ENCODE measurements at places on chromosomes 7 and 10.

DNA sequence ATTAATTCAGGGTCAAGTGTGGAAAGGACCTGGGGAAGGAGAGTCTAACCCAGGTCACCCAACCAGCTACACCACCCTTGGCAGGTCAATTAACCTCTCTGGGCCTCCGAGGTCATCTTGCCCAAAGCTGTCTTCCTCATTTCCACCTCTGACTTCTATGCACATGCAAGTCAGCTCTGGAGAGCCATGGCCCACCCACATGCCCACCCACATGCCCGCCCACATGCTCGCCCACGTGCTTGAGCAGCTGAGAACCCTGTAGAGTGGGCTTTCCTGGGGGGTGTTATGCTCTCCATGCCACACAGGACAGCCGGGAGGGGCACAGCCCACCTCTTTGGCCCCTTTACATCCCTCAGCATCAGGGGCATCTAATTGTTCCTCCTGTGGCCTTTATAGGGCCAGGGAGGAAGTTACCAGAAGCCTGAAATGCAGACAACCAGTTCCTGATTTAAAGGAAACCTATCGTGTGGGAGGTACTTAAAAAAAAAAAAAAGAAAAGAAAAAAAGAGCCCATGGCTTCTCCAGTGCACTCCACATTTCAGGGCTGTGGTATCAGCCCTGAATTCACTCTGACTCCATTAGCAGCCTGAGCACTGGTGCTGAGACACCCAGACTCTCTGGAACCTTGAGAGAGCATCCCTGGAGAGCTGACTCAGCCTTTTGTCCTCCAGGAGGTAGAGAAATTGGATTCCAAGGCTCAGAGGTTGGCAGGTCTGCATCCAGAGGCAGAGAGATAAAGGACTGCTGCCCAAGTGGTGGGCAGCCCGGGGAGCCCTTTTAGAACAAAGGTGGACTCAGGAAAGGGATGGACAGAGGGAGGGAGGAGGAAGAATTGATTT, 176.2 kb upstream of the ZMIZ1 start:
- DNase-seq = no peak

GRCh38 chr7:80312139-80312661, 177.6 kb downstream of the GNAI1 start:
- no peak for DNase-seq

GRCh38 chr7:22786290-22786932, 36.2 kb downstream of the TOMM7 start:
- no peak for DNase-seq

- no peak for DNase-seq
Observed at GRCh38 chr10:86956195-86956847, 1.1 kb downstream of the MMRN2 start.

- no peak for DNase-seq
Observed at GRCh38 chr10:16030562-16030961, 170.3 kb upstream of the MINDY3 start.

DNA sequence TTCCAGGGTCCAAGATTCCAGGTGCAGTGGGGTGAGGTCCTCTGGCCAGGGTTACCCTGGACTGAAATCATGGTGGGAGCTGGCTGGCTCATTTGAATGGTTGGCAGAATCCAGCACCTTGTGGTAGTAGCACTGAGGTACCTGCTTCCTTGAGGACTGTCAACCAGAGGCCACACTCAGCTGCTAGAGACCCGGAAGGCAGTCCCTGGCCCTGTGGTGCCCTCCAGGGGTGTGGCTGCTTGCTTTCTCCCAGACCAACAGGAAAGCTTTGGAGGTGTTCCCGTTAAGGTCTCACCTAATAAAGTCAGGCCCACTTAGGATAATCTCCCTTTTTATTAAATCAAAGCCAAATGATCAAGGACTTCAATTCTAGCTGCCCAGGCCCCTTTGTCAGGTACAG, 107.7 kb upstream of the GDF10 start:
- DNase-seq = no peak

- no peak for DNase-seq
Observed at GRCh38 chr7:37045681-37046179, 321.4 kb upstream of the AOAH start.

DNA sequence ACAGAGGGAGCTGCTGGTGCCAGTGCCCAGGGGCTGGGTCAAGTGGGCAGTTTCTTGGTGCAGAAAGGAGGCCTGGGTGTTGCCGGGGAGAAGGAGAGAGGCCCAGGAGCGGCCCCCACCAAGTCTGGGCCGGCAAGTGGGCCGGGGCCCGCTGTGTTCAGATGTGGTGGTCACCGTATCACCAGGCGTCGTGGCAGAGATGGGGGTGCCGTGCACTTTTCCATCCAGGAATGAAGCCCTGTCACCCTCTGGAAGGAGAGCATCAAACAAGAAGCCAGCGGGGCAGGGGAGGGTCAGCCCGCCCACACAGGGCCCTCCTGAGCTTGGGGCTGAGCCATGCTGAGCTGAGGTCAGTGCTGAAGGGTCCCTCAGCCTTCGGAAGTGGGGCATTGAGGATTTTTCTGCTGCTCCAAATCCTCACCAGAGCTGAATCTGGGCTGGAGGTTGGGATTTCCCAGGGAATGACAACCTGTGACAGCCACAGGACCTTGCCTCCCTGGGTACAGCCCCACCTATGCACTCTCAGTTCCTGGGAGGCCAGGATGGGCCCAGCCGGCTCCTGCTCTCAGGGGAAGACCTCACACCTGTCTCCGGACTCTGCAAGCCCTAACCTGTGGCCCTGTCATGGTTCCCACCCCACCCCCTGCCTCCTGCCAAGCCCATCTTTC, 27.9 kb upstream of the INPP5A start:
- DNase-seq = no peak

GRCh38 chr10:71294091-71294561, 24.9 kb upstream of the SLC29A3 start:
- DNase-seq = no peak

DNA sequence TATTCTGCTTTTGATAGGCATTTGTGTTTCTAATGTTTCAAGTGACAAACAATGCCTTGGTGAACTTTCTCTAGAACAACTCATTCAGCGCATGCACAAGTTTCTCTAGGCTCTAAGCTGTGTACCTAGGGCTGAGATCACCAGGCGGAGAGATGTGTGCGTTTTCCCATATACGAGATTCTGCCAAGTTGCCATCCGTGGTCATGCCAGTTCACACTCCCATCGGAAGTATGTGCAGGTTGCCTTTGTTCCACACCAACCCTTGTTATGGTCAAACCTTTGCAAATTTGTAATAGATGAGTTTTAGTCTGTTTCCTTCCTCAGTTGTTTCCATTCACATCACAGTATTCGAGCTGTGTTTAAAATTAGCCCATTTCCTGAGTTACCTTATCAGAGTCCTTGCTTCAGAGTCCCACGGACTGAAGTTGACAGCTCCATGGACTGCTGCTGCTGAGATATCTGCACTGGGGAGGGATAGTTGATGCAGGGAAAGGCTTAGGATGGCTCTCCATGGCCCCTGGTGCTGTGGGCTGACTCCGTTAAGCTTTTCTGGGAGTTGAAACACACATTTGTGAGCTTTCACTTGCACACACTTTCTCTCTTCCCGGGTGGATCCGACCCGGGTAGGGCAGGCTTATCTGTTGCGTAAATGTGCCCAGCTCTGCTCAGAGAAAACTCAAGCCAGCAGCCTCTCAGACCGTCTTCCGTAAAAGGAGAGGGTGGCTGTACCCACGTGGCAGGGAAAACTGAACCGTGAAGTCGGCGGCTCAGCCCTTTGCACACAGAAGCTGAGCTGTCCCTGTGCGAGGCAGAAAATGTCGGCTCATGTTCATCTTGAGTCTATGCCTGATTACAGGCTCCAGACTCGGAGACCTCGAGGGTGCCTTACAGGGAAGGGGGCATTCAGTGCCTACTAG, 49.4 kb downstream of the HK1 start:
- DNase-seq = no peak

DNA sequence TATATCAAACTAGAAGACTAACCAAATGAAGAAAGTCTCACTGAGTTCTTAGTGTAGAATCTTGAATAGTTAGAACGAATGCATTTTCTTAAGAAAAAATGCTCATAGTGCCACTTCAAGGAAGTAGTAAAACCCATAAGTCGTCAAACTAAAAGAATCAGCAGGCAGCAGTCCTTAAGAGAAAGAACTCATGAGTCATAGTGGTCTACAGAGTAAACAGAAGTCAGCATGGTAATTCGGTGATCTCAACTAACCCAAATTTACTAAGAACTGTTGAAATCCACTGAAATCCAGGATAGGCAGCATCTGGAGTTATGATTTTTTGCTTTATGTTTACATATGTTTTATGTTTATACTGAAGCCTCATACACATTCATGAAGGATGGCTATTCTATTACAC, 256.2 kb downstream of the LHFPL3 start:
- DNase-seq = no peak

DNA sequence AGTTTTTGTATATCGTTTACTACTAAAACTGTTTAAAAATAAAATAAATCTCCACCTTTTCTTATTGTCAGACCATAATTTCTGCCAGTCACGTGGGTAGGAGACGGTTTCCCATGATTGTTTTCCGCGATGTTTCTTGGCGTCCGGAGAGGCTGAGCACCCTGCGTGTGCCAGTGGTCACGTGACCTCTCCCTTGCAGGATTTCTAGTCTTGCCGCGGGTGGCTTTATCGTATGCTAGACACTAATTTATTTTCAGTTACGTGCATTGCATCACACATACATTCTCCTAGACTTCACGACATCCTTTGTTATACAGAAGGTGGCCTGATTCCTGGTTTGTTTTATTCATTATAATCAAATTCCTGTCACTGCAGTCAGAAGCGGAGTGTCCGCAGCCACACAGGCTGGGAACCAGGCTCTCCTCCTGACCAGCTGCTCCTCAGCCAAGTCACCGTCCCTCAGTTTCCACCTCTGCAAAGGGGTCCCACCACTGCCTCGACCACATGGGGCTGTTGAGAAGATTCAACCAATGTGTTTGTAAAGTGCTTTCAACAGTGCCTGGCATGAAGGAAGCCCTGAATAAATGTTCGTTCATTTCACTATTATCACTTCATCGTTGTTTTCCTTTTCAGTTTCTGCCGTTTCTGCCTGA, 203.2 kb upstream of the PPP2R2D start:
- DNase-seq = no peak

GRCh38 chr10:31456468-31456867, 137.5 kb downstream of the ZEB1 start:
- DNase-seq = no peak

GRCh38 chr10:29243750-29244149, 45.1 kb upstream of the LYZL1 start:
- no peak for DNase-seq

GRCh38 chr7:66952343-66953043, 31.5 kb downstream of the TMEM248 start:
- DNase-seq = no peak

DNA sequence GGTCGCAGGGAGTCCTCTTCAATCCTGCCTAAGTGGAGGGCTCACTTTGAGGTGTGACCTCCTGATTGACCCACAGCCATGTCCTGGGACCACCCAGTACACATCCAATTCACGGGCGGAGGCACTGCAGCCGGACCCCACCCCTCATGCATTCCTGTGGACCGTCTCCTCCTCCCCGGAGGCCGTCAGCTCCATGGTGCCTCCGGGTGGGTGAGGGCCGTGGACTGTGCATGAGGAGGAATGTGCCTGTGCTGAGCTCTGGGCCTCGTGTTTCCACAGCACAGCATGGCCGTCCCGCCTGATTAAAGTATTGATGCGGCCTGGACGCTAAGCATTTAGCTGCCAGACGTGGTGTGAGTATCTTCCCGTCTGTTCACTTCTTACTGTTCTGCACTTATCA, 52.8 kb downstream of the CFAP46 start:
- DNase-seq = no peak

DNA sequence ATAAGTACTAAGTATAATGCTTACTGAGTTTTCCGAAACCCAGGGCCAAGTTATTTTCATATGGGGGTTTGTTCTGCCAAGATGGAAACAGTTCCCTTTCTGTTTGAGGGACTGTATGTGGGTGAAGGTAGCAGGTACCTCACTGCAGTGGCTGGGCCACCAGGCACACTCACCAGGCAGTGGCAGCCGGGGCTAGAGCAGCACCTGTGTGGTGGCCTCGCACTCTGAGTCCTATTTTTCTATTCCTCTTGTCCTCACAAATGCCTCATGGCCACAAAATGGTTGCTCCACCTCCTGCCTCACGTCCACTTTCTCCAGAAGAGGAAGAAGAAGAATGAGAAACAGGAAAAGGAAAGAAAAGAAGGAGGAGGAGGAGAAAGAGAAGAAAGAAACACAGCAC, 167.3 kb upstream of the SHH start:
- no peak for DNase-seq

DNA sequence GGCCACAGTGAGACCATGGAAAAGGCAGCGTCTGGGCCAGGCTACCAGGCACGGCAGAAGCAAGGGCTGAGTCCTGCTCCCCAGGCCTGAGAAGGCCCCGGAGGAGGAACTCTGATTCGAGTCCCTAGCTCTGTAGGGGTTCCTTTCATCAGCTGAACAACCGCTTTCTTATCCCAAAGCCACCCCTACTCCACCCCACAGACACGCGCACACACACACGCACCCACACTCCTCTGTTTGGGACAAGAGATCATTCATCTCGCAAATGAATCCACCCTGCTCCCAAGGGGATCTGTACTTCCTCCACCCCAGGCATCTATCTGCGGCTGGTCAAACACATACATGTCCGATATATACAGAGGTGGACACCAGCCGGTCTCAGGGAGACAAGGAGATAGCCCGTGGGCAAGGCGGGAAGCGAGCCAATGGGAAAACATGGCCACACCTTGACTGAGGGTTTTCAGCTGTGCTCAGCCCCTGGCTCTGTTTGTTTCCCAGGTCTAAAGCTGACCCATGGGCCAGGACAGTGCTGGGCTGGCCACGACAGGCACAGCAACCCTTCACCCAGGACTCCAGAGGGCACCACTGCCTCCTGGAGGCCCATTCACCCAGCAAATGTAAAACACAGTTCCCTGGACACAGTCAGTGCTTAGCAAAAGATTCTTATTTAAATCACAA, 7.3 kb downstream of the ZCCHC24 start:
- DNase-seq = no peak

GRCh38 chr10:103284170-103284569, 7.2 kb downstream of the INA start:
- no peak for DNase-seq

DNA sequence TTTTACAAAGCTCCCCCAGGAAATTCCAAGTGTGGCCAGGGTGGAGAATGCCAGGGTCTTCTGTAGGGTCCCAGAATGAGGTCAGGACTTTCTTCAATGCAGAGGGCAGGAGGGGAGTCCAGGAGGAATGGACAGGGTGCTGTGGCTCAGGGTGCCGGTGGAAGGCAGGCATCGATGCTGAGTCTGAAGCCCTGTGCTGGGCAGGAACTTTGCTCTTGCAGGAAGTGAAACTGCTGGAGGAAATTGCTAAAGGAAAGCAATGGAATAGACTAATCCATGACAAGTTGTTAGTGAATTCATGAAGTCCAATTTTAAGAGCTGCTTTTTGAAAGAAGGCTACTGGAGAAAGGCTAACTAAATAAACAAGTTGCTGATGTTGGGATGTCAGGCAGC, 14.8 kb downstream of the PTPRE start:
- no peak for DNase-seq

DNA sequence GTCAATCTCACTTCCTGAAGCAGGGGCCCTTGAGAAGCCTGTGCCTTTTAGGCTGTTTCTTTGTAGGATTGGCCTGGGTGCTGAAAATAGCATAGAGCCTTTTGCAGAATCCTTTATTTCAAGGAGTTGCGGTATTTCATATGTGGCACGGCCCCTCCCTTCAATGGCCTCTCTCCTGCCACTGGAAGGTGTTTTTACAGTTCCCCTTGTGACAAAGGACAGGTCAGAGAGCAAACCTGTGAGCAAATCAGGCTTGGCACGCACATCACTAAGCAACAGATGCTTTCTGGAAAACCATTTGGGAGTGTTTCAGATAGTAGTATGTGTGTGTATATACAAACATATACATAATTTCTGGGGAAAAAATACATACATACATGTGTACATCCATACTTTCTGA, 388.6 kb upstream of the C7orf33 start:
- no peak for DNase-seq

All from cerebellar nuclear complex (tissue), 1 donor.